ENCODE measurements at places on chromosomes 11 and 22.

DNA sequence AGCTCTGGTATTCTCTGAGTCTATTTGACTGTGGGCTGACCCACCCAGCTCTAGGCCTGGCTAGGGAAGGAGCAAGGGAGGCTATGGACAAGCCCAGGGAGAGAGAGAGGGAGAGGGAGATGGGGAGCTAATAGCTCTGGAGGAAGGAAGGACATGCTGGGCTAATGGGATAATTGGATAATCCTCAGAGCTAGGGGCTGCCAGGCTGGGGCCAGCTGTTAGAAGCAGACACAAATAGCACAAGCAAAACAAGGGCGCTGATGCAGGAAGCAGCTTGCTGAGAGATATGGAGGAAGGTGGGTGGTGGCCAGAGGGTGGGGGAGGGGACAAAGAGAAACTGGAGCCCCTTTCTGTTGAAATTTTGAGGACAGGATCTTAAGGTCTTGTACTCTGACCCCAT lies 23.2 kb downstream of the ADORA2A start:
- no peak for DNase-seq

DNA sequence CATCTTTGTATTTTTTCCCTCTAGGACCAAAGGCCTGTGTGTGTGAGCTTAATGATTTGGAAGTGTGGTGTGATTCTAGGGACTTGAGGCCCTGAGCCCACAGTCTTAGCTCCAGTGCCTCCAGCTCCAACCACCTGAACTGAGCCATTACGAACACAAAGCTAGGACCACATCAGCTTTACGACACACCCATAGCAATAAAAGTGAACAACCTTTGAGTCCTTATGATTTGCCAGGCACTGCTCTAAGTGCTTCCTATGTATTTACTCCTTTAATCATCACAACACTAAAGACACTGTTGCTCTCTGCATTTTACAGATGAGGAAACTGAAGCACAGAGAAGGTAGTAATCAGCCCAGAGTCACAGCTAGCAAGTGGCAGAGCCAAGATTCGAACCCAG lies 126.4 kb downstream of the EHF start:
- no peak for DNase-seq

DNA sequence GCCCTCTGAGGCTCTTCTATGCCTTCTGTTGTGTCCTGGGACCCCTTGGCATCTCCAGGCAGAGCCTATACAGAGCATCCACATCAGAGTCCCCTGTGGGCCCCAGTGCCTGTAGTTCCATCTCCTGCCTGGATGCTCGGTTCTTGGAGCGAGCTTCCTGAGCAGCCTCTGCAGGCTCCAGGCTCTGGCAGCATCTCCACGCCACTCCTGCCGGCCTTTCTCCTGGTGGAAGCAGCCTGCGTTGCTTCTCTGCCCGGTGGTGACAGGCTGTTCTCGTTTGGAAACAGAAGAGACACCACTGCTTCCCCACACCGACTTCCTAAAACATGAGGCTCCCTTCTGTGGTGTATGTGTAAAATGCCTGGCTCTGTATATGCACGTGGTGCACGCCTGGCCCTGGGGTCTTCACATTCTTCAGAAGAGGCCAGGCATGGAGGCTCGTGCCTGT lies 52.8 kb downstream of the BCR start:
- no peak for DNase-seq

DNA sequence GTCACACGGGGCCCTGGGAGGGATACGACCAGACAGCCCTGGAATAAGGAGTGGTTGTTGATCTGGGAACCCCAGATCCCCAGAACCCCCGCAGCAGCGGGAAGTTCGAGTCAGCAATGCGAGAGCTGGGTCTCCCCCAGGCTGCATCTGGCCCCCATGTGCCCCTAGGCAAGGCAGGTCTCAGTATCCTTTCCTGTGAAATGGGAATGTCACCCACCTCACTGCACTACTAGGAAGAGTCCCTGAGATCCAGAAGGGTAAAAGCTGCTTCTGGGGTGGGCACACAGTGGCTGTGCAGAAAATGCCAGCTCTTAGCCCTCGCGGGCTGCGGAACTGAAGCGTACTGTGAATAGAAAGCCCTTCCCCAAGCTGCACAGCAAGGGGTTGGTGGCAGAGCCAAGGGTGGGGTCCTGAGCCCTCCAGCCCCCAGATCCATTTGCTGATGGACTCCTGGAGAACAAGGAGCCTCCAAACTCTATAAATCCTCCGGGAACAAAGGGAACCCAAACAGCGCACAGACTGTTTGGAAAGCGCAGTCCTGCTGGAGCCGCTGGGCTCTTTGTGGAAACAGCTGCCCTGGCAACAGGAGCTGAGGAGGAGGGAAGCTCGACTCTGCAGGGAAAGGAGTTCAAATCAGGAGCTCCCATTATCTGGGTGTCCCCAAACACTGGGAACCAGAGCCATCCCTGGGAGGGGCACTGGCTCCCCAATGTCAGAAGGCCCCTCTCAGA lies 68.2 kb upstream of the SHISAL1 start:
- DNase-seq, result no peak

- DNase-seq, result no peak
These were observed 43.8 kb downstream of the MAP6 start for GRCh38 chr11:75625021-75625420.

- no peak for DNase-seq
These were observed 38.0 kb upstream of the CSNK1E start for GRCh38 chr22:38355275-38355674.

GRCh38 chr11:120108154-120108784 lies 29.6 kb downstream of the TRIM29 start:
- peak; percentile 86 for DNase-seq

GRCh38 chr11:108587109-108587508 lies 6.5 kb downstream of the EXPH5 start:
- DNase-seq, result no peak

DNA sequence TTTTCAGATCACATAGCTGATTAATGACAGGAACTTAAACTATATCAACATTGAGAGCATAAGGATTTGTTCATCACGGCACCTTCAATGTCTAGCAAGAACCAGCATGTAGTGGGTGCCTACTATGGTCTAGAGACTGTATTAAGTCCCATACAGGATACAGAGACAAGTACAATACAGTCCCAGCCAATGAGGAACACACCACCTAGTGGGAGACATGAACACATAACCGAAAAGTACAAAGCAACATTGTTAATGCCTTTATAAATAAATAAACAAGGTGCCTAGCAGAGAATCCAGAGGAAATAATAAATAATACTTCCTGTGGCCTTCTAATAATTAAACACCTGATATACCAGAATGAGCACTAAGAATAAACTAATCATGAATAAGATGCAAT lies 87.7 kb upstream of the OPCML start:
- no peak for DNase-seq

DNA sequence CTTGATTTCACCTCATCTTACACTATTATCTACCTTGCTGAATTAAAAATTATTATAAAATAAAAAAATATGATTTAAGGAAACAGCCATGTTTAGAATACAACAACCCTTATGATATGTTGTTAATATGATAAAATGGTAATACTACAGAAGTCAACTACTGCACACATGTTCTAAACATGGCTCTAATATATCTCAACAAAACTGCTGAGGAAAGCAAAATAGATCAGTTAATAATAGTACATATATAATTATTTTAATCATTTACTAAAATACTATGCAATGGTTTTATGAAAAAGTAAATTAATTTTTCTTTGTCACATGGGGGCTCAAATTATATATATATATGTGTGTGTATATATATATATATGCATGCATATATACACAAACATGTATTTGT lies 57.7 kb downstream of the EIF3M start:
- DNase-seq, result no peak

DNA sequence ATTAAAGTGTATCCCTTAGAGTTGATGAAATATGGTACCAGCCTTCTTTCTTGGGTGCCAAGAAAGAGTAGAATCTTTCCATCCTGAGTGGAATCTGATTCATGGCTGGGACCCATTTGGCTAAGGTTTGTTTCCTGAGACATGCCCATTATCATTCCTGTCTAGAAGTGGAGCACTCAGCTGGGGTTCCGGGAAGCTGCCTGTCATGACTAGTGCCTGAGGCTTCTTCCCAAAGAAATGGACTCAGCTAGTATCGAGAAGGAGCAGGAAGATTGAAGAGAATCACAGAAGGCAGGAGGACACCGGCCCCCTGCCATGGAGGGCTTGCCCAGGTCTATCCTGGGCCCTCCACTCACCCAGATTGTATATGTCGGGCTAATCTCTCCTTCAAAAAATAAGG lies 57.6 kb downstream of the KREMEN1 start:
- no peak for DNase-seq

GRCh38 chr22:43337385-43337784 lies 5.8 kb downstream of the SCUBE1 start:
- no peak for DNase-seq

DNA sequence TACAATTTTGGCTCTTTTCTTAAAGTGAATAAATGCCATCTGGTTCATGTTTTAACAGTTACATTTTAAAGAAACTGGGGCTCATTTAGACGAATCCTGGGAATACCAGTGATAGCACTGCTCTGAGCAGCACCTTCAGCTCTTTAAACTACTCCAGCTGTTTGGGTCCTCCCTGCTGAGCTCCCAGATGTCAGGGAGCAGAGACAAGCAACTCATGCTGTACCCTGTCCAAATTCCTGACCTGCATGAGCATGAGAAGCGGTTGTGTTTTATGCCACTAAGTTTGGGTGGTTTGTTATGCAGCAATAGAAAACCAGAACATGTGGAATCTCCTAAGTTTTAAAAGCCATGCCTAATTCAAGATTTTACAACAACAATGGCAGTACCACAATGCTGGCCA lies 90.0 kb downstream of the FDX1 start:
- DNase-seq, result no peak

GRCh38 chr22:19853879-19854777 lies 546 bp downstream of the GNB1L start:
- DNase-seq, result no peak

DNA sequence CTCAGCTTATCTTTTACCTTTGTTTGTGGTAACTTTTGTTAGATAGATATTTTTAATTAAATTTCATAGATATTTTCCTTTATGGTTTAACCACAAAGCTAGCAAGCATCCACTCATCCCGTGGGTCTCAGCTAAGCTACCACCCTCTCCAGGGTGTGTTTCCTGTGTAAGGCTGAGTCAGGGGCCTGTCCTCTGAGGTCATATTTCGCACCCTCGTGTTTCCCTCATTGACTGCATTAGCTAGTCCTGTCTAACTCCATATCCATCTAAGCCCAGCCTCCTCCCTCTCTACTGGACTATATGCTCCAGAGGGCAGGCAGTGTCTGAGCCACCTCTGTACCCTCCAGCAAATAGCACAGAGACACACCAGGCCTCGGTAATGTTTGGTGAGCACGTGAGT lies 16.7 kb downstream of the XRRA1 start:
- no peak for DNase-seq

DNA sequence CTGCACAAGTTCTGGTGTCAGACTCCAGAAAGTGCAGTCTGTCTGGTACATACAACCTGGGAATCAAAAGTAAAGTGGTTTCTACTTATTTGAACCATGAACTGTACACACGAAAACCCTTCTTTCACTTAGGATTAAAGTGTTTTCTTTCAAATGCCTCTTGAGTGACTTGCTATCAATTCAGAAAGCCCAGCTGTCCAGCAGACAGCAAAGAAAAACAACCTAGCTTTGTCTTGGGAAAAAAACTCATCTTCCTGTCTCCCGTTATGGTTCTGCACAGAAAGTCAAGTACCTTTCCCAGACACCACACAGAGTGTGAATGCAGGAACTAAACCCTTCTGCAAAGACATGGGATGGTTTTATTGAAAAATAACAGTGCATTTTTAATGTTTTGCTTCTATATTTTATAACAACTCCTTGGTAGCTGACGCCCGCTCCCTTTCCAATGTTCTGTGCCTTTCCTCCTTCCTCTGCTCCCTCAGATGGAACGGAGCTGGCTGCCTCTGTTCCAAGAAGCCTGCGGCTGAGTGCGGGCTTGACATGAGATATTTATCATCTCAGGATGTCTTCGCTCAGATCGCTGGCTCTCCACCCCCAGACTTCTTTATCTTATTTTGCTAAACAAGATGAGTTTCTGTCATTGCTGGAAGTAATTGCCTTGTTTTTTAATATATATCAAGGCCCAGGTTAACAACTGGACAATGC lies 322.3 kb upstream of the B3GAT1 start:
- no peak for DNase-seq

DNA sequence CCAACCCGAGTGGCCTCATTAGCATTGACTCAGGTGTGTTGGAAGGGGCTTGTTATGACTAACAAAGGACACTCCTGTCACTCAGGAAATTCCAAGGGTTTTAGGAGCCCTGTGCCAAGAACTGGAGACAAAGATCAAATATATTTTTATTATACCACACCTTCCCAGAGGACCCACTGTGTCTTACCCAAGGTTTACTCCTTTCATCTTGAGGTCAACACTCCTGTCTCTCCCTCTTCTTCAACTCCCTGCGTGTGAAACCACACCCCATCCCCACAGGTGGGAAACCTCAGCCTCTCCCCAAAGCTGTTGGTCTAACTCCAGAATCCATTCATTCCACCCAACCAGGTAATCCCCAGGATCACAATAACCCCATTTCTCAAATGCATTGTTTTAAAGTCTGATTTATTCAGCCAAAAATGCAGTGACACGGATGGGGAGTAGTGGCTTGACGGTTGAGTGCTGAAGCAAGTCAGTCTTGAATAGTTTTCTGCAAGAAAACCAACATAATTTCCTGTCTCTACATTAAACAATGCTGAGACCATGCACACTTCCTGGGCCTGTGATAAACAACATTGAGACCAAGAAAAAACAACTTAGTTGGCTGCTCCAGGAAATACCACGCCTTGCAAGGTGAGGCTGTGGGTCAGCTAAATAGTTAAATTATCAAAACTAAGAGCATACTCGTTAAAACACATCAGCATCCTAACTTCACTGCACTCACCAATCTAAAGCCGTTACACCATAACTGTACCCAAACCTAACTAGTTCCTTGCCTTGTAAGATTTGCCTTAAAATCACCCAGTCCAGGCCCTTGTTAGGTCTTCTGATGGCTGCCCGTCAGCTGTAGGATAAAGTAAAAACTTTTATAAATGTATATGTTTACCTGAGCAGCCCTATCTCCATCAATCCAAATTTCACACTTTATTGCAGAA lies 38.5 kb upstream of the SPON1 start:
- no peak for DNase-seq

DNA sequence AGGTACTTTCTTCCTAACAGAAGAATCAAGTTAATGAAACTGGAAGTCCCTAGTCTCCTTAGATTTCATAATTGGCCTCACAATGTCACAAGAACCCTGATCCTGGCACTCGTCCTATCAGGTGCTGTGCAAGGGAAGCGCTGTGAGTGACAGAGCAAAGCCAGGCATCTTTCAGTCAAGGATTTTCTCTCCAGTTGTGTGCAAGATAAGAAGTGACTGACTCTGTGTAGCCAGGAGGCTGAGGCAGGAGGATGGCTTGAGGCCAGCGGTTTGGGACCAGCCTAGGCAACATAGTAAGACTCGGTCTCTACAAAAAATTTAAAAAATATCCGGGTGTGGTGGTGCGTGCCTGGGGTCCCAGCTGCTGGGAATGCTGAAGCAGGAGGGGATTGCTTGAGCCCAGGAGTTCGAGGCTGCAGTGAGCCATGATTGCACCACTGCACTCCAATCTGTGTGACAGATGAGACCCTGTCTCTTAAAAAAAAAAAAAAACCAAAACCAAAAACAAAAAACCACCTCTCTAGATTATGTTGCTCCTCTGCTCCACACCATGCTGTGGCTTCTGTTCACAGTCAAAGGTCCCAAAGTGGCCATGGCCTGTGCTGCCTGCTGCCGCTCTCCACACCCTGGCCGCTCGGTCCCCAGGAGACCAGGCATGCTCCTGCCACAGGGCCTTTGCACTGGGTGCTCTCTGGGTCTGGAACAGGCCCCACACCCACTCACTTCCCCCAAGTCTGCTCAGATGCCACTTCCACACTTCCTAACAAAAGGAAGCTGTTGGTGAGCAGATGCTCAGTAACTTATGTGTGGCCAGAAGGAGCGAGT lies 54.2 kb upstream of the CLDN5 start:
- DNase-seq, result no peak
